ENCODE measurements at places on chromosomes 2 and 18.

DNA sequence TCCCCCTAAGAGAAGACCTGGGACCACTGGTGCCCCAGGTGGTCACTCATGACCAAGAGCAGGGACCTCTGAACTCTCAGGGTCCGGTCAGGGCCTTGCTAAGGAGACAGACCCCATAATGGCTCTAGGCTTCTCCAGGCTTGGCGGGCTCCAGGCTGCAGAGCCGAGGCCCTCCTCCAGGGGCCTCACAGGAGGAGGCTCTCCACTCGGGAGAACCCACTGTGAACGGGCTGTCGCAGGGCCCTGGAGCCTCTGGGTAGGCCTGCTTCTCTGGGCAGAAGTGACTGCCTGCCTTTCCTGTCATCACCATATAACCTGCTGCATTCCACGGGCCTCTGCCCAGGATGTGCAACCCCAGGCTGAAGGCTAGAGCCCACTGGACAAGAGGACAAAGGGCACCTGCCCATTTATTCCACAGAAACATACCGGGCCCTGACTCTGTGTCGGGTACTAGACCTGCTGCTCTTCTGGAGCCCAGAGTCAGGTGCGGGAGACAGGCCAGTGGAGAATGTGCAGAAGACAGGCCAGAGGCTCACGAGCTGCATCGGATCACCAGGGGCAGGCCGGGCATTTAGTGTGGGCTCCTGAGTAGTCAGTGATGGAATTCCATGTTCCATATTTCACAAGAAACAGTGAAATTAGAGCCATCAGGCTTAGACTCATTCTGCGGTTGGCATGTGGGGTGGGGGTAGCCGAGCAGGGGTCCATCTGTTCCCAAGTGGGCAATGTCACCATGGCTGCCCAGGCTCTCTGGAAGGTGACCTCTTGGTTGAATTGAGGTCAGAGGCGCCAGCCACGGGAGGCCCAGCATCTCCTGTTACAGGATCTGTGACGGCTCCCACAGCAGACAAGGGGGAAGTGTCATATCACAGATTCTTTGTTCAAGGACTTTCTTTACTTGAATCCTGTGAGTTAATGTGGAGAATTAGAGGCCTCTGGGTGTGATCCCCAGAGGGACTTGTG, 220.8 kb downstream of the SH3RF3 start:
- no peak for DNase-seq

- no peak for DNase-seq
Observed at GRCh38 chr18:34493099-34493544, 217.0 kb upstream of the DTNA start.

- DNase-seq, result no peak
Observed at GRCh38 chr18:10060469-10060782, 146.6 kb downstream of the VAPA start.

DNA sequence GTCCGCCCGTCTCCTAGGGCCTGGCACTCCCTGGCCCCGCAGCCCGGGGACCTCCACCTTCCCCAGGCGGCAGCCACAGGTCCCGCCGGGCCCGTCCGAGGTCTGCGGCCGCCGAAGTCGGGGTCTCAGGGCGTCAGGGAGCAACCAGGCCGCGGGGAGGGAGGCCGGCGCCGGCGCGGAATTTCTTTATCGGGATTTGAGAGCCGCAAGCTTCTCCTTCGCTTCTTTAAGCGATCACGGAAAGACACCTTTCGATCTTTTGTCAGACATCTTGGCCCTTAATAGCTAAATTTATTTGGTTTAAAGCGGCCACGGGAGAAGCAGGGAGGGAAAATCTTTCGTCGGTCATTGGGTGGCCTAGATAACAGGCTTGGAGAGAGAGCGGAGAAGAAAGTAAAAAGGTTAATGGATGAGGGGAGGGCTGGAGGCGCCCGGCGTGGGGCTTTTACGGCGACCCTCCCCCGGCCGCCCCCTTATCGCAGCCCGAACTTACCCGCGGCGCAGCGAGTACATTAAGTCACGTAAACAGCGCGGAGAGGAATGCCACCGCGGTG, 4.3 kb upstream of the GATA6 start:
- DNase-seq, result no peak

DNA sequence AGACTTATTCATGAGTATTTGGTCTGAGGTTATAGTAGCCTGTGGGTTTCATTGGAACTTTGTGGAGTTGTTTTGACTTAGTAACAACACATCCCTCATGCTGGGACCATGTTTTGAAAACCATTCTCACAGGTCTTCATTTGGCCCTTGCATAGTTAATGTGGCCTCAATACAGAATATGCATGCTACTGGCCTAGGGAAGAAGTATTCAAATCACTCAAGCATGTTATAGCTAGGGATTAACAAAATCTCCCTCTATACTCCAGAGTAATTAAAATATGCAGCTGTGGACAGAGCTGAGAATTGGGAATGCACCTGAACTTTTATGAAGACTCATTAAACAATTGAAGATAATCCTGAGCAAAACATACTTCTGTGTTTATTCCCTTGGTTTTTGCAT, 325.5 kb upstream of the CHAC2 start:
- DNase-seq, result no peak

DNA sequence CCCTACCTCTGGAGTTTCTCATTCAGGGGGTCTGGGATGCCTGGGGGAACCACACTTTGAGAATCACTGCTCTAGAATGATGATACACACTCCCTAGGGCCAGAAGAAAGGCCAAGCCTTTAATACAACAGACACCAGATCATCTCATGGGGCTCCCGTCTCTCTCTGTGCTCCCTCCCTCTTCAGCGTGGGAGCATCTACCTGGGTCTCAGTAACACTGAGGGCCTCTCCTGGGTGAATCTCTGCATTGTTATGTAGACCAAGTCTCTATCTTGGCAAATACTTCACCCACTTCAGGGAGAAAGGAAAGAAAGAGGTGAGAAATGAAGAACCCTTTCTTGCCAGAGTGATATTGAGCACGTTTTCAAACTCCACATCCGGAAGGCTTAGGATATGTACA, 146.8 kb upstream of the MSH6 start:
- no peak for DNase-seq

DNA sequence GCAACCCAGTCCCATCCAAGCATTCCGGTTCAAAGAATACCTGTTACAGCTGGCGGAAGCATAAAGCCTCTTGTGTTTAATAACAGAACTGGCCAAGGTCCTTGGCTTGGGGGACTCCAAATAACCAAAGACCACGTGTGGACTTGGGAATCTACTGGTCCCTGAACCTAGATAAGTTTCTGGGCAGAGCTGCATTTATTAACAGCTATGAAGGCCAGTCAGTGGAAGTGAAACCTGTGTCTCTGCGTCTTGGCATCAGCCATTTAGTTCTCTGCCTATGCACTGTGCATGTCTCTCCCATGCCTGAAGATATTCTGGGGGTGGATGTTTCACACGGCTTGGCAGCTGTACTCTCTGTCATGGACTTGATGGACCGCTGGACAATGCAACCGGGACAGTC, 137.7 kb downstream of the CCBE1 start:
- DNase-seq, result no peak

DNA sequence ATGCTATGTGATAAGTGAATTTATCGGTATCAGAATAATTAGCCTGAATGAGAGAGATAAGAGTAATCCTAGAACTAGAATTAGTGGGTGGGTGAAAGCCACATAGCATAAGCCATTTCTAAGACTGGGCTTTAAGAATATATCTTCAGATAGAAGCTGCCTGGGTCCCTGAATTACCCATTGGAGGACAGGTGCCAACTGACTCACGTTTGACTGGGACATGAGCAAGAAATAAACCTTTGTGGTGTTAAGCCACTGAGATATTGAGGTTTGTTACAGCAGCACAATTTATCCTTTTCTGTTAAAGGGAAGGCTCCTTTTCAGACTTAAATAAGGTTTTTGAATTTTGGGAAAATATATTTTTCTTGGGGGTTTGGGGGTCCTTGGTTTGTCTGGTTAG, 95.9 kb downstream of the POLE4 start:
- DNase-seq, result no peak

GRCh38 chr2:165011199-165011598, 55.9 kb upstream of the SLC38A11 start:
- DNase-seq, result no peak

DNA sequence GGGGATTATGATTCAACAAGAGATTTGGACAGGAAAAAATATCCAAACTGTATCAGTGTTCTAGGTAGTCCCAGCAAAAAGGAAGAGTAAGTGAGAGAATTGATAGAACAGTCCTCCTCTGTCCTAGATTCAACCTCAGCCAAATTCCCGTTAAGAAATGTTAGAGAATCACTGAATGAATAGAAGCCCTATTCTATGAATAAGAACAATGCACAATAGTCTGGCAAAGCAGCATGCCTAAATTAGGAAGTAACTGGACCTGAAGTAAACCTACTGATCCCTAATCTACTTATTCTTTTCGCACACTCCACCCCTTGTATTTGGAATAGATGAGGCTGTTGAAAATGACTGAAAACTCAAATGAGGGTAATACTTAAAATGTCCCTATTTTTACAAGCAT, 1665.5 kb downstream of the LRP1B start:
- DNase-seq, result no peak

GRCh38 chr18:22813648-22814328, 119.3 kb upstream of the RBBP8 start:
- no peak for DNase-seq

DNA sequence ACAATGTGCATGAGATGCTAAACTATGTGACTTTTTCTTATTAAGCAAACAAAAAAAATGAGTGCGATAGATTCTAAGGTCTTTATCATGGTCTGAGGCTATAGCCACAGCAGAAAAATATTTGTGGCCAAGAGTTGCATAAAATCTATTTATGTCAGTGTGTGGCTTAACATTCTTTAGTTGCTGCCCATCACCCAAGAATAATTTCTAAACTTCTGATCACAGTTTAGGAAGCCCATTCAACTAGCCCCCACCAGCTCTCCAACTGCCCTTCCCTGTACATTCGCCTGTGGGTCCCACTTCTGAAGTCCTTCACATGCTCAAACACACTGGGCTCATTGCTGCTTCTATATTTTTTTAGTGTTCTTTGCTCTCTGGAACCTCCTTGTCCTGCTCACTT, 107.1 kb downstream of the CTNNA2 start:
- no peak for DNase-seq

DNA sequence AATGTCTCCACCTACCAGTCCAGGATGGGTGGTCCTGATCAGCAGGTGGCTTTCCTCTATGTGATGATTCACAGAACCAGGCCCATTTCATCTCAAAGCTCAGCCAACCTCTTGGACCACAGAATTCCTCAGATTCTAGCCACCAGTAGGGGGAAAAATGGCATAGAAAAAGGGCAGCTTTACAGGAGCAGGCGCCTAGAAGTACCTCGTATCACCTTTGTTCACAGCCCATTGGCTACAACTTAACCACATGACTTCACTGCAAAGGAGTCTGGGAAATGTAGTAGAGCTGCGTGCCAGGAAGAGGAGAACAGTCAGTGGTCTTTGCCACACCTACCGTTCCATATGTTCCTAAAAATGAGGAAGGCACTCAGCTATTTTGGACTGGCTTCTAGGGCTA, 62.8 kb upstream of the DTNA start:
- DNase-seq, result no peak

DNA sequence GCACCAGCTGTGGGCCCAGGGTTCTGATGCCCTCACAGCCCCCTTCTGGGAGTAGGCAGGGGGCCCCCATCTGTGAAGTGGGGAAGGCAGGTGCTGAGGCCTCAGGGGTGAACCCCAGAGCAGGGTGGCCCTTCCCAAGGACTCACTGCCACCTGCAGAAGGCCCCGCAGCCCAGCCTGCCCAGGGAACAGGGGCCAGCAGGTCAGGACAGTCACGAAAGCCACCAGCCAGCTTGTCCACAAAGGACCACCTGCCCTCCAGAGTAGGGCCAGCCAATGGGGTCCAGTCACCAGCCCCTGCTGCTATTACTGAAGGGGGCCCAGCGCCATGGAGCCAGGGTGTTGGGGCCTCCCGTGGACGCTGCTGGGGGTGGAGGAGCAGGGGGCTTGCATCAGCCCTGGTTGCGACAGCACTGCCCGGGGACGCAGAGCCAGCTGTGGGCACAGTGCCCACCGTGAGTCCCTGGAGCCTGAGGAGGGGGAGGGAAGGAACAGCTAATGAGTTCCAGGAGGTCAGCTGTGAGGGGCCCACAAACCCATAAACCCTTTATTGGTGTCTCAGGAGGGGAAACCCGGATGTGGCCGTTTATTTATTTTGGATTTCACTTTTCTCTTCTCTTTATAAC, 11.5 kb upstream of the SNED1 start:
- no peak for DNase-seq

DNA sequence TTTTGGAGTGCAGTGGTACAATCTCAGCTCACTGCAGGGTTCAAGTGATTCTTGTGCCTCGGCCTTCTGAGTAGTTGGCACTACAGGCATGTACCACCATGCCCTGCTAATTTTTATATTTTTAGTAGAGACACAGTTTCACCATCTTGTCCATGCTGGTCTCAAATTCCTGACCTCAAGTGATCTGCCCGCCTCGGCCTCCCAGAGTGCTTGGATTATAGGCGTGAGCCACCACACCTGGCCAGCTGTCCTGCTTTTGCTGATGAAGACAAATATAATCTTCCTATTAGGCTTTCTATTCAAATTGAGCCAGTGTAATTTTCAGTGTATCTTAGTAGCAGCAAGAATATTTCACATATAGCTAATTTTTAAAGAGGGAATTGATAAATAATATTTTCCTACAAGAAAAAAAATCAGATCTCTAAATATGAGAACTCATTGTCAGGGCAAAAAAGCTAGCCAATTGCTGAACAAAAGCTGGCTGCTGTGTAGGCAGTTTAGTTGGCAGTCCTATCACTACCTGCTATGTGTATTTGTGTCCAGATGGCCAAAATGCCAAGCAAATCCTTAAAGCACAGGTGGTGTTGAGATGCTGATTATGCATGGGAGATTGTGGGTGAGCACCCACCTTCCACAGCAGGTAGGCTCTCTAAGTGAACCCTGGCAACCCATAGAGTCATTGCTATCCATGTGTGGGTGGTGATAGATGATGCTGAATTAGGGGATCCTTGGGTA, 60.8 kb upstream of the STAM2 start:
- DNase-seq, result no peak

- DNase-seq, result no peak
Observed at GRCh38 chr2:211361383-211361782, 805.0 kb downstream of the CPS1 start.

DNA sequence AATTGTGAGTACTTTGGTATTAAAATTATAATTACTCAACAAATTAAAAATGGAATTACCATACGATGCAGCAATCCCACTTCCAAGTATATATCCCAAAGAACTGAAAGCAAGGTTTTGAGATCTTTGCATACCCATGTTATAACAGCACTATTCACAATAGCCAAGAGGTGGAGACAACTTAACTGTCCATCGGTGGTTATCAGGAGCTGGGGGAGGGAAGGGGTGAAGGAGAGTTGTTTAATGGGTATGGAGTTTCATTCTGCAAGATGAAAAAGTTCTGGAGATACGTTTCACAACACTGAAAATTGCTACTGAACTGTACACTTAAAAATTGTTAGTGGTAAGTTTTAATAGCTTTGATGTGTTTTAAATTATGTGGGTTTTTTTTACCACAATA, 25.7 kb downstream of the RAB10 start:
- DNase-seq, result no peak

GRCh38 chr18:28086670-28087552, 90.0 kb downstream of the CDH2 start:
- no peak for DNase-seq

DNA sequence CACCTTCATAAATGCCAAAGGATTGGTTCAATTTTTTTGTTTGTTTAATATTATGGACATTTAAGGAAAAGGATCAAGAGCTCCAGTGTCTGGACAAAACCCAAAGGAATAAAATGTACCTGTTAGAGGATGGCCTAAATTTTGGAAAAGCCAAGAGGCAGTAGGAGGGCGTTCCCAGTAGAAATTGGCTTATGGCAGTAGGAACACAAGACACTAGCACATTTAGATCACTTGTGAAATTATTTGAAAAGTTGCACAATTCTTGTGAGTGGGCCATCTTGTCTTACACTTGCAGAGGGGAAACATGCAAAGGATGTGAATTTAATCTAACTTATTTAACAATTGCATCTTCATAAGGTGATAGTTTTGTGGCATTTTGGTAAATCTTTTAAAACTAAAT, 3.2 kb downstream of the BZW1 start:
- no peak for DNase-seq
